ENCODE measurements at places on chromosomes 6 and 20.

DNA sequence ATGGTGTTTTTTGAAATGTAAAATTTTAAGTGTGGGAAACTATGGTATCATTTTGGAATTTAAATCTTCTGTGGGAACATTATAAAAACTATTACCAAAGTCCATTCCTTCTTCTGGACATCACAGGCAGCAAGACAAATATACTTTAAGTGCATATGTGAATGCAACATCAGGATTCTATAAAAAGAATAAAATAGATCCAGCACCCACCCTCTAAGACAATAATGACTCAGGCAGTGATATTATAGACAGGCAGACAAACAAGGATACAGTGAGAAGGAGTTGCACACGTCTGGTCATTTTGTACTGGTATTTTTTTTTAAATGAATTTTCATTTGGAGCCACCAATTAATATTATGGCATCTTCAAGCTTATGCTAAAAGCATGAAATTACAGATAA lies 21.1 kb upstream of the NEDD9 start:
- no peak for DNase-seq

- DNase-seq = no peak
These were observed 10.2 kb downstream of the BEND6 start for GRCh38 chr6:56965126-56965525.

DNA sequence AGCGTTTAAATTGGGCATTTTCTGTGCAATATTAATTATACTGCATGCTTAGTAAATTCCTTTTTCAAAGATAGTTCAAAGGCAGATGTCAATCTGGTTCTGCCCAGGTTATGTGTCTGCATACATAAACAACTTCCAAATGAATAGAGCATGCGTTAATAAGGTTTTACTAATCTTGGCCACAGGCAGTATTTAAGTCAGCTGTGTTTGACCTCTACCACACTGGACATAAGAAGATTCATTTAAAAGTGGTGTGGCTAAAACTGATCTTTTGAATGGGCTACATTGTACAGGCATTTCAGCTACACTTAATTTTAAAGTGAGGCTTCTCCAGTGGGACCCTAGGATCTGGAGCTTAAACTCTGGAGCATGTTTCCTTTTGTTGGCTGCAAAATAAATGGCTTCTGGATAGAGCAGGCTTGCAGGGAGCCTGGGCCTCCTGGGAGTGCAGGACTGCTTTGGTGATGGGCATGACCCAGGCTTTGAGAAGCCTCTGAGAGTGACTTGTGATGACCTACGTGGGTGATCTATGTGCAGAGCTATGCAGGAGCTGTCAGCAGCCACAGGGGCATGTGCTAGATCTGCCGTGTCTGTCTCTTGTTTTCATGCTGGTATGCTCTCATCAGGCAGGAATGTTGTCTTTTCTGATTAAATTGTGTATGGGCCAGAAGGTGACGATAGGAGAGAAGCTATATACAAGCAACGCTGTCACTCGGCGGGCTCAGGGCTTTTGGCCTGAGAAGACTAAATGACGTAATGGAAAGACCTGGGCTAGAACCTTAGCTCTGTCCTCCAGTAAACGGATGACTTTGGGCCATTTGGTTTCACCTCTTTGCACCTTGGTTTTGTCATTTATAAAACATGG lies 331.2 kb downstream of the QKI start:
- DNase-seq = peak; percentile 92

GRCh38 chr6:85460154-85460920 lies 10.5 kb downstream of the NT5E start:
- no peak for DNase-seq

DNA sequence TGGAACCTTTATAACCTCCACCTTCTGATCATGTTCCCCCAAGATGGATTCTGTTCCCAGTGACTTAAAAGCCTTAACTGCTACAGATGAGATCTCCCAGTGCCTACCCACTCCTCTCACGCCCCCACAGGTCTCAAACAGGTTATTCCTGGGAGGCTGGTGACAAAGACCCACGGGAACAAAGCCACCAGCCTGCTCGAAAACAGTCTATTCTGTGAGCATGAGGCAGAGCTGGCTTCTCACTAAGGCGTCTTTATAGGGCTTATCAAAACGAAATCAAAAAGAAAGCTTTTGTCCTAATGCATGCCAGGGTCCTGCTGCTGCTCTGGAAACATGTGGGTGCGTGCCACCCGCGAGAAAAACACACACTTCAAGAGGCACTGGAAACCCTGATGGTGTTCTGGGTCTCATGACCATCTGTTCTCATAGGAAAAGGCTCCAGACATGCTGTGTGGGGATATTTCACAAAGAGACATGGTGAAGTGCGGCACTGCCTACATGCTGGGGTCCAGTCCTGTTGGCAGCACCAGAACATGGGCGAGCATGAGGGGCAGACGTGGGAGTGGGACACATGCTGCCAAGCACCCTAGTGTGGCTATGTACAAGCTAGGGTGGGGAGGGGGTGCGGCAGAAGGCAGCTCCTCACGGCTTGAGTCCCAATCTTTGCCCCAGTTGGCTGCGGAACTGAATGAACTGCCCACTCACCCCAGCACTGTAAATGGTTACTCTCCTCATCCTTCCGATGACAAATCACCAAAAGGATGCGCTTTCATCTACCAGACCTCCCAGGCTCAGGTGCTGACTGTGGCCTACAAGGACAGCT lies 2.1 kb downstream of the FKBP1A start:
- no peak for DNase-seq

DNA sequence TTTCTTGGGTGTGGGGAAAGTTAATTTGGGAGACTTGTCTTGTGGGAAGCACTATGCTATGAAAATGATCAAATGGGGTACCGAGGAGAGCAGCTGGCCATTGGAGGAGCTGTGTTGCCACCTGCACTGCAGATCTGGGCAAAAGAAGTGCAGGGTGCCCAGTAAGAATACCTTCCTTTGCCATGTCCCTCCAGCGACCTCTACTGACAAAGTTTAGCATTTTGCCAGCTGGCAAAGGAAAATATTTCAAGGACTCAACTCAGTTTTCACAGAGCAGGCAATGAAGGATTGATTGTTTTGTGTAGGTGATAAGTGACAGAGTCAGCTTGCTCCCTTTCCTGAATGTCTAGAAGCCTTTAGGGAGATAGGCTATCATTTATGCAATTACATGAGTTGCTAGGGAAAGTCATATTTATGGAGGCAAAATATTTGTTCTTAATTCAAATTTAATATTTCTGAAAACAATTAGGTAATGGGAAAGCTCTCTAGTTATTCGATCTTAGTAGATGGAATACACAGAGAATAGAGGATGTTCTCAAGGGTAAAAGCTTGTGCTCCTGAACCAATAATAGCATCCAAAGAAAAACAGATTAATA lies 118.4 kb downstream of the FARS2 start:
- peak; percentile 36 for DNase-seq

Data from HTR-8/SVneo (cell line).